ENCODE measurements at places on chromosomes 13 and 19.
A peak's percentile ranks its signal among the peaks of the same experiment; 100 is the strongest.

DNA sequence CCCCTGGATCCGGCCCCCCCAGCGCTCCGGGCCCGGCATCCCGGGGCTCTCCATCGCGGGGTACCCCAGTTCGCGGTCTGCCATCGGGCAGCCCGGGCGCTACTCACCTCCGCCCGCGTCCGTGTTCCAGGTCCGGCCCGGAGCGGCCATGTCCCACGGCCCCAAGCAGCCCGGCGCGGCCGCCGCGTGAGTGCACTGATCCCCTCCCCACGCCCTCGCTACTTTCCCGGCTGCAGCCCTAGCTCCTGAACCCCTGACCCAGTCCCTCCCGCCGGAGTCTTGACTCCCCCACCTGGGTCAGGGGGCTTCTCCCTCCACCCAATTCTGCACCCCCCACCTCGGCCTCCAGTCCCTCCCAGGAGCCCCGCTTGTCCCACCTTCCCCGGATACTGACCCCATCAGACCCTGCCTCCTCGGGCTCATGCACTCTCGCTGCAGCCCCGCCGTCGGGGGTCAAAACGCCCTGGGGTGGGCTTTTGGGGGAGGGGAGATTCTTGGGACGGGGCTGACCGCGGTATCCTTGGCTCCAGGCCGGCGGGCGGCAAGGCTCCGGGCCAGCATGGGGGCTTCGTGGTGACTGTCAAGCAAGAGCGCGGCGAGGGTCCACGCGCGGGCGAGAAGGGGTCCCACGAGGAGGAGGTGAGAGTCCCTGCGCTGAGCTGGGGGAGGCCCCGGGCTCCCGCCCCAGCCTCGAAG, 566 bp downstream of the HMG20B start:
- peak; percentile 42 for DNase-seq

GRCh38 chr19:14940266-14940665, 1.0 kb upstream of the OR7C2 start:
- DNase-seq, result no peak

- no peak for DNase-seq
These were observed 661.6 kb upstream of the KLHL1 start for GRCh38 chr13:70769817-70770216.

DNA sequence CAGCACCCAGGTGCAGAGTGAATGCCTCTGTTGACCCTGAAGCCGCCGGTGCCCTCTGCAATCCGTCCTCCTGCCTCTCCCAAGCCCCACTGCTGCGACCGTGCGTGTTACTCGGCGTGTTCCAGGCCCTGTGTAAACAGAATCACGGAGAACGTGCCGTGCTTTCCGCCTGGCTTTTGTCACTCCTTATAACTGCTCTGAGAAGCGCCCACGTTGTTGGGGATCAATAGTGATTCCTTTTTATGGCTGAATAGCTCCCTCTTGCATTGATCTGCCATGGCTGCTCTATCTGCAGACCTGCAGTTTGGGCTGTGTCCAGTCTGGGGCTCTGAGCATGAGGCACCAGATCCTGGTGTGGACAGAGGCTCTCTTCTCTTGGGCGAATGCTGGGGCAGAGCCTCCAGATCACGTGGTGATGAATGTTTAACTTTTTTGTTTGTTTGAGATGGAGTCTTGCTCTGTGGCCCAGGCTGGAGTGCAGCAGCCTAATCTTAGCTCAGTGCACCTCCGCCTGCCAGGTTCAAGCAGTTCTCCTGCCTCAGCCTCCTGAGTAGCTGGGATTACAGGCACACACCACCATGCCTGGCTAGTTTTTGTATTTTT, 15.8 kb downstream of the ADPRHL1 start:
- DNase-seq, result no peak

- DNase-seq, result peak; percentile 51
These were observed 384.9 kb upstream of the ZNF507 start for GRCh38 chr19:31960474-31960873.

DNA sequence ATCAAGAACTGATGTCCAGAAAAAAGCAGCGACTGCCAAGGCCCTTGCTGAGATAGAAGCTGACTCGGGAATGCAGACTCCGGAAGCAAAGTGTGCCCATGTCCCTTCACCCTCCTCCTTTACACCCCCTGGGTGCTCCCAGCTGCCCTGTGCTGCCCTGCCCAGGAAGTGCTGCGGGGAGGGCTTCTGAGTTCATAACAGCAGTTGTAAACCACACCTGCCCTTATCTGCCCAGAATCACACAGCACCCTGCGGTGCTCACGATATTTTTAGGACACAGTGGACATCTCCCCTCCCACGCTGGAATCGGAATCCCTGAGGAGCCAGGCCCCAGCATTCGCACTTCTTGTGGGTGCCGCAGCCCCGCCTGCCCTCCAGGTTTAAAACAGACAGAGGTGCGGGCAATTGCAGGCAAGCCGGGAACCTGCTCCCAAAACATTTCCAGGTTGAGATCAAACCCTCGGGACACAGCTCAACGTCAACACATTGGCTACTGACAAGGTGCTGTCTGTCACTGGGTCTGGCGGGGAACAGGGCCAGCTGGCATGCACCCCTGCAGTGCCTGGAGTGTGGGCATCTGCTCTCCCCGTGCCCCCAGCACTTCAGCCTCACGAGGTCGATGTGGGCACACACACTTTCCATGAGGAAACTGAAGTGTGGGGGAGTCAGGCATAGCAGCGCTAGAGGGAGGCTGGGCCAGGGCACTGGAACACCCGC, 36.8 kb downstream of the RAB20 start:
- DNase-seq, result no peak

DNA sequence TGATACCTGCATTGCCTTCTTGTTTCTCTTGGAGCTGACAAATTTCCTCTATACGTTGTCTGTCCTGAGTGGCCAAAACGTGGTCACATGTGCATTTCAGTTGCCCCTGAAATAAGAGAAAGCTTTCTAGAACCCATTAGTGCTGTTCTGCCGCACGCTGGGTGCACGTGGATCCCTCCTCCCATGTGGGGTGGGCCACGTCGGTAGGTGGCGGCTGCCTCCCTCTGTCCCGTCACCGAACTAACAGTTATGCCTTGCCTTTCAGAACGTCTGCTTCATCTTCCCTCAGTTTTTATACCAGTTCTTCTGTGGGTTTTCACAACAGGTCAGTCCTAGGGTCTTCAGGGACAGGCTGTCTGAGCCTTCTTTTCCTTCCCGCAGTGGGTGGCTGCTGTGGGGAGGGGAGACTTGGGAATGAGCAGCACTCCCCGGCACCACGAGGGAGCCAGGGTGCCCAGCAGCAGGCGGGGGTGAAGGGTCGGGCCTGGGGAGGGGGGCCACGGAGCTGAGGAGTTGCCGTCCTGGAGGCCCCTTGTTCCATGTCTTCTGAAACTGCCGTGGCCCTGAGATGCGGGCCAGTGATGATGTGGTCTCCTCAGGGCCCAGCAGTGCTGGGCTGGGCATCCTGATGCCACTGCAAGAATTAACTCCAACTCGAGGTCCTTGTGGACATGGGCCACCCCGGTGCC, 109.7 kb upstream of the MCF2L start:
- no peak for DNase-seq

GRCh38 chr19:18257503-18258470, 16.5 kb downstream of the IQCN start:
- DNase-seq, result no peak

DNA sequence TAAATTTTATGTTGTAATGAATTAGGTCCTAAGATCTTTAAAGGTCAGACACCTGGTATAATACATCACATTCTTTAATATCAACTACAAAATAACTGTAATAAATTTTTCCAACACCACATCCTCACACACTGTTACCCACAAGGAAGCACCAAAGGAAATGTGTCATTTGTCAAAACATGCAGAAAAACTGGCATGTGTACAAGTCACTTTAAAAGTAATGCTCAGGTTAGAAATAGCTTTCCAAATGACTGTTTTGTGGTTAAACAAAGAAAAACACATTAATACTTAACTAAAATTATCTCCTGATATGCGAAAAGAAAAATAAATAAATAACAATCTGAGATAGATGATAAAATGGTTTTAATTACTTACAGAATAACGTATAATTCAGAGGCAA, 74.7 kb downstream of the MZT1 start:
- DNase-seq, result peak; percentile 23

DNA sequence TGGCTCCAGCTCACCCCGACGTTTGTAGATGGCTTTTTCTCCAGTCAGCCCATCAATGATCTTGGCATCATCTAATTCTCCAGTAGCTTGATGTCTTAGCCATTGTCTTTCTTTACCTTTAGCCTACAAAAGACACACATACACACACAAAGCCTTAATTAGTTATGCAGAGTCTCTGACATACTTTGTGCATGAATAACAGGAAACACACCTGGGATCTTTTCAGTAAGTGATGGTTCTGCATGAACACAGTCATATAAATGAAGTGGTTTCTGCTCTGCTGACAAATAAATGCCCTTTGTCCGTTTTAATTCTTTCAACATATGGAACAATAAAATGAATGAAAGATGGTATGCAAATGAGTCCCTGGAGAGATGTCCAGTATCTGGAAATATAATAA, 133.3 kb downstream of the RGCC start:
- DNase-seq, result no peak

GRCh38 chr13:45615501-45616101, at the start of gene ERICH6B:
TSS of gene ERICH6B (minus strand) at chr13:45615739. CDS start at chr13:45597005, 18,734 bp downstream.
- peak; percentile 75 for DNase-seq

Measured in astrocyte of the hippocampus (primary cell).